Progenitor cell of endocrine pancreas (in vitro differentiated cells): ENCODE measurements at places on chromosomes 2 and 18. TPM values are rescaled to one million over a fixed set of nuclear protein-coding genes. Genes with fewer than 3 reads are reported as not detected.

The ACSL3 gene
- total RNA-seq: 66.9 and 73.8 TPM in 2 replicates

The OXER1 gene
- total RNA-seq: 4.3 and 4.6 TPM in 2 replicates

The UGT1A8 gene
- total RNA-seq: not detected in 2 replicates

DNA sequence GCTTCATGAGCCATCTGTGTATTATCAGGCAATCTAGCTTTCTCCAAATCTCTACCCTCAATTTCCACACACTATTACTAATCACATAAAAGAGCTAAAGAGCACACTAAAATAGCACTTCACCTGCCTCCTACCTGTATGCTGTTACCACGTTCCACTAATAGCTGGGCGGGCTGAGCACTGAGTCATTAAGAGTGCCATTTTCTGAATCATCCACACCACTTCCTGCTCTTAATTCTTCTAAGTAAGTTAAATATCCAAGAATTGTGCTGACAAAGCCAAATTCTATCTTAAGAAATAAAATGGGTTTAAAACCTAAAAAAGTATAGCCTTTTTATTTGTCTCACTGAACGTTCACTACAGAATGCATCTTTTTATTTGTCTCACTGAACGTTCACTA is 35.7 kb downstream of the NOL10 start:
- peaks cover 5% of the 10 kb centered on the region for H3K4me1 ChIP-seq
- H3K27me3 ChIP-seq: no peaks in the 10 kb centered on the region
- H3K36me3 ChIP-seq: peaks cover 26% of the 10 kb centered on the region
- H3K4me3 ChIP-seq: no peak overlapping the region
- no peak for DNase-seq

GRCh38 chr2:68248361-68248760 is 4.0 kb downstream of the PPP3R1 start:
- H3K27me3 ChIP-seq: no peaks in the 10 kb centered on the region
- DNase-seq: no peak
- H3K4me1 ChIP-seq: peaks cover 12% of the 10 kb centered on the region
- no peaks in the 10 kb centered on the region for H3K36me3 ChIP-seq

- peaks cover 56% of the 10 kb centered on the region for H3K4me1 ChIP-seq
- H3K27me3 ChIP-seq: no peaks in the 10 kb centered on the region
- H3K27ac ChIP-seq: peak overlapping the region; percentile 91
- peaks cover 11% of the 10 kb centered on the region for H3K36me3 ChIP-seq
- peak overlapping the region; percentile 0 for H3K4me3 ChIP-seq
- no peak for DNase-seq
Measured at GRCh38 chr2:241321886-241322285, 6.2 kb downstream of the SEPTIN2 start.
